Fibroblast of the conjunctiva (primary cell): ENCODE measurements at places on chromosomes 5 and 9.
A peak's percentile ranks its signal among the peaks of the same experiment; 100 is the strongest.

GRCh38 chr9:72858089-72858912, 94.6 kb downstream of the ALDH1A1 start:
- peak; percentile 3 for DNase-seq

DNA sequence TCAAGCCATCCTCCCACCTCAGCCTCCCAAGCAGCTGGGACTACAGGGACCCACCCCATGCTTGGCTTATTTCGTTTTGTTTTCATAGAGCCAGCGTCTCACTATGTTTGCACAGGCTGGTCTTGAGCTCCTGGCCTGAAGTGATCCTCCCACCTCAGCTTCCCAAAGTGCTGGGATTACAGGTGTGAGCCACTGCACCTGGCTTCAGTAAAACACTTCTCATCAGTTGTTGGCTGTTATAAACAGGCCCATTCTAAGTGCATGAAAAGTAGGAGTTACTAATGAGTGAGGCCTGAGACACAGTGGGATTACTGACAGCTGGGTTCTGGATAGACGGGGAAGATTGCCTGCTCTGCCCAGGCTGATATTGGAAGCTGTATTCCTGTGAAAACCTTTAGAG, 3.5 kb downstream of the CRB2 start:
- DNase-seq, result no peak

DNA sequence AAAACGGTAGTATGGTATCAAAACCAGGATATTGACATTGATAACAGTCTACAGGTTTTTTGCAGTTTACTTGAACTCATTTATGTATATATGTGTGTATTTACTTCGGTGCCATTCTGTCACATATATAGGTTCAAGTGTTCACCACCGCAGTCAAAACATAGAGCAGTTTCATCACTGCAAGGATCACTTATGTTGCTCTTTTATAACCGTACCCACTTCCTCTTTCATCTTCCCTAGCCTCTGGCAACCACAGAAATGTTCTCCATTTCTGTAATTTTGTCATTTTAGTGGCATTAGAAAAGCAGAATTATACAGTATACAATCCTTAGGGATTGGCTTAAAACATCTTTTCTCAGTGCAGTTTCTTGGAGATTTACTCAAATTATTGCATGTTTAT, 90.3 kb downstream of the SH3GL2 start:
- no peak for DNase-seq

- DNase-seq, result no peak
These were observed 625 bp upstream of the UBLCP1 start for GRCh38 chr5:159262472-159262858.

DNA sequence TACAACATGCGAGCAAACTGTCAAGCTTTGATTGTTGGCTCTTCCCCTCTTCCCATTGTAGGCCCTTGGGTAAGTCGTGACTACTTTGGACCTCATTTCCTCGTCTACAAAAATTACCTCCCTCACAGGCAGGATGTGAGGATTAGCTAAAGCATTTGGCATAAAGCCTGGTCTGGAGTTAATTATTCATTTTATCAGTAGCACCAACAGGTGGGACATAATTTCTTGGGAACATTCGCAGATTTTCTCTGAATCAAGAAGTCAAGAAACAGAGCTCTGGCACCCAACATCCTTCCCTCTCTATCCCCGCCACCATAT, 39.9 kb upstream of the SEMA6A start:
- no peak for DNase-seq
